ENCODE measurements at places on chromosomes 2 and 18.

DNA sequence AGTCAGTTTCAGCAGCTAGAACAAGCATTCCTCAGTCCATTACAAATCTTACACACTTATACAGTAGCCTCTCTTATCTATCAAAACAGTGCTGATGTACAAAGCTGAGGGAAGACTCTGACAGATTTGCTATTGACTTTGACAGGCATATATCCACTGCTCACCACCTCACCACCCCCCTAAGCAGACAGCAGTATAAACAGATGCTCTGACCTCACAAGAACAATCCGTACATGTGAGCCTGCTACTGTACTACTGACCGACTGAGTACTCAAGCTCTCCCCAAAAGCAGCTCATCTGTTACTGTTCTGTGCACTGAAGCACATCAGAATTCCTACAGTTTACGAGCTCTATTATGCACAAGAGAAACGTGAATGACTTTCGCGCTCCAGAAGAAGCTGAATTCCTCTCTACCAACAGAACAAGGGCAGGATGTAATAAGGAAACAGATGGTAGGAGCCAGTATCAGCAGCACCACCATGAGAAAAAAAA, 95.6 kb upstream of the PDE1A start:
- peak; percentile 61 for DNase-seq

GRCh38 chr2:176187899-176188773, at the start of gene HOXD1:
Gene HOXD1 (plus strand): TSS chr2:176188668. CDS start chr2:176188802, 134 bp downstream.
- DNase-seq = no peak

- DNase-seq = no peak
Measured at GRCh38 chr2:157433394-157433793, 10.5 kb downstream of the CYTIP start.

DNA sequence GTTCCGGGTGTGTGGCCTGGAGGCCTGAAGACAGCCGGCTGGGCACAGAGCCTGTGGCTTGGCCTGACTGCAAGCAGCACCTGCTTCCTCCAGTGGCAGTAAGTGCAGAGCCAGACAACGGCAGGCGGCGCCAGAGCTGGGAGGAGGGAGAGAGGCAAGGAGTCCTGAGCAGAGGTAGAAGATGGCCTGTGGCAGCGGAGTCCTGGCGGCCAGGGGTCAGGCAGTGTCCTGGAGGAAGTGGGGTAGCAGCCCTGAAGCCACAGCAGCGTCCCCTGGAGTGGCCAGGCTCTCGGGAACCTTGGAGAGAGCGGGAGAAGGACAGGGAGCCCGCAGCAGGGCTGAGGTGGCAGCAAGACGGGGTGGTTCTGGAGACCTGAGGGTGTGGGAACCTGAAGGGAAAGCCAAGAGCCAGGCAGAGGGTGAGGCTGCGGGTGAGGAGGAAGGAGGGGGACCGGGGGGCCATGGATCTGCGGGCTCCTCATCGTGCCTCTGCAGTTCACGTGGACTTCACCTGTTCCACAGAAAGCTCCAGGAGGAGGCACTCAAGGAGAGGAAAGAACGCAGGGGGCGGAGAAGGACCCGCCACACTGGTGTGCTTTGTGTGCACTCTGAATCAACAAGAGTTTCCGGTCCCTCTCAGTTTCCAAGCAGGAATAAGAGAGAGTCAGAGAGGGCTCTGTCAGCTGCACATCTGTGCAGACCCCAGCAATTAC, 85.9 kb downstream of the USP40 start:
- peak; percentile 43 for DNase-seq

DNA sequence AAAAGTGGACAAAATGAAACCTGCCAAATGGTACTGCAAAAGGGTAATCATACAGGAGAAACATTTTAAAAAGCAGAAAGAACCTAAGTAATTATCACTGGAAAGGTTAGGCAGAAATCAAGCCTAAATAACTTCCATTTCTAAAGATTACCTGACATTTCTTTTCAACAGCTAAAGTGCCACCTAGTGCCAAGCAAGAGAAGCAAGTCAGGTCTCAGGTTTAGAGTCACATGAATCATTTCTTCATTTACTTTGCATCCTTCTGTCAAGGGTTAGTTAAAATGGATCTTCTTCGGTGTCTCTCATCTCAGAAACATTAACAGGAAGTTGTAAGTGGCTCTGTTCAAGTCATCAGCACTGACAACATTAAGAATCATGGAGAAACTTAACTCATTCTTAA, 90.3 kb downstream of the AKAIN1 start:
- DNase-seq = no peak

DNA sequence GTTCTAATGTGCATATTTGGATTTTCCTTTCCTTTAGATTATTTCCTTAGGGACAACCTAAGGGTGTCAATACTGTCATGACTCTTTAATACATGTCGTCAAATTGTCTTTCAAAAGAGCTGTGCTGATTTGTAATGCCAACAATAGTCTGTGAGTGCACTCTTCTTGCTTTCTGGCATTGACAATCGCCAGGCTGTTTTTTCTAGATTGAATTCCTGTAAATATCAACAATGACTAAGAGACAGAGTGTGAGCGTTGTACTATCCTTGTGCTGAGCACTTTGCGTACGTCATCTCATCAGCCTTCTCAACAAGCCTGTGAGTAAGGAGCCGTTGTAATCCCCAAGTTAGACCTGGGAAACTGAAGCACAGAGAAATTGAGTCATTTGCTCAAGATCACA, 96.0 kb downstream of the ACOXL start:
- no peak for DNase-seq

DNA sequence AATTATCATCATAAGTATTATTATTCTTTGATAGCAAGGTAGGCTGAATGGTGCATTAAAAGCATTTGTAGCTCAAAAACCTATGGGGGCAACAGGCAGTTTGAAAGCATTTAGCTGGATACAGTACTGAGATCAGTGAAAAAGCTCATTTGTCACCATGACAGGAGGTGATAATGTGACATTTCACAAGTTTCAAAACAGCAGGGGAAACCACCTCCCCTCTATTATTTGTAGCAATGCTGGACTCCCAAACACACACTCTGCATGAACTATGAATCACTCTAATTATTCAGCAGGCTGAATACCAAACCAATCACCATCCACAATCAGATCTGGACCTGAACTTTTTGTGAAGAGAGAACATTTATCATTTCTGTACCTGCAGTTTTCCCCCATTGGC, 63.4 kb downstream of the MYO5B start:
- DNase-seq = no peak

DNA sequence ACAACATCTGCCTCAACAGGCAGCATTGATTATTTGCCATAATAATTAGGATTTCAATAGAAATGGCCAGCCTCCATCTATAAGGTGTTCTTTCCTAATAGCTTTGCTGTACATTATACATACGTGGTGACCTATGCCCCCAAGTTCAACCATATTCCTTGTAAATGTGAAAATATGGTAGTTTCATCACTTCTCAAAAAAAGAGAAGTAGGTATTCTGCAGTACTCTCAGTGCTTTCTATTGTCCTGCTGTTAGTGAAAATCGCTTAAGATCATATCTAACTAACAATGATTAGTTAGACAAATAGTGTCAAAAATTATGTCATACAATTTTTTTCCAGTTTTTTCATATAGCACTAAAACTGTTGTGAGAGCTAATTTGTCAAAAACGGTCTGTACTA, 79.6 kb downstream of the SLC4A10 start:
- DNase-seq = no peak

DNA sequence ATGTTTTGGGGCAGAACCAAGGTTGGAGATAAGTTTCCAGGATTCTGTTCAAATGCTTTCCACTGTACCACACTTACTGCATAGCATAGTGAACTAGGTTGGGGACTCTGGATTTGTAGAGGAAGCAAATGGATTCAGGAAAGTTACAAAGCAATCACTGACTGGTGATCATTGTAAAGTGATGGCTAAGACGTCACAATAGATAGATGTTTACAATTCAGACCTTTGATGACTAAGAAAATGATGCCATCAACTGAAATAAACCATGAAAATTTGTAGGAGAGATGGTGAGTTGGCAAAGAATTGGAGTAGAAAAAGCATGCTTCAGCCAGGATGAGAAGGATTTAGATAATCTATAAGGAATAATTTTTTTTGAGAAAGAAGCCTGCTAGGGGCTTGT, 178.0 kb downstream of the UBE2E3 start:
- no peak for DNase-seq

- no peak for DNase-seq
Measured at GRCh38 chr2:110980339-110981062, 140.2 kb upstream of the BCL2L11 start.

DNA sequence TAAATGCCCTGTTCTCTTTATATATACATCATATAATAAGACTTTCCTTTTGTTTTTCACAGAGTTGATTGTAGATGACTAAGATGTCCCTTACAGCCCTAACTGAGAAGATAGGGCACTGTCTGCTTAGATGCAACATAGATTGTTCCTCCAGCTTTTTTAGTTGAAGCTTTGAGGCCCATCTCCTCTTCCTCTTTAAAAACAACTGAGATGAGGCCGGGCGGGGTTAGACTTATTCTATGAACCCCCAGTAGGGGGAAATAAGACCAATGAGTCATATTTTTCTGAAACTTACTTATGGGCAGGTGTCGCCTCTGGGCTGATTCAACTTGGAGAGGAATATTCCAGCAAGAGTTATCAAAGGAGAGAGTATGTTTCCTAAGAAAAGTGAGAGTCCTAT, 84.6 kb downstream of the FBXO15 start:
- no peak for DNase-seq

DNA sequence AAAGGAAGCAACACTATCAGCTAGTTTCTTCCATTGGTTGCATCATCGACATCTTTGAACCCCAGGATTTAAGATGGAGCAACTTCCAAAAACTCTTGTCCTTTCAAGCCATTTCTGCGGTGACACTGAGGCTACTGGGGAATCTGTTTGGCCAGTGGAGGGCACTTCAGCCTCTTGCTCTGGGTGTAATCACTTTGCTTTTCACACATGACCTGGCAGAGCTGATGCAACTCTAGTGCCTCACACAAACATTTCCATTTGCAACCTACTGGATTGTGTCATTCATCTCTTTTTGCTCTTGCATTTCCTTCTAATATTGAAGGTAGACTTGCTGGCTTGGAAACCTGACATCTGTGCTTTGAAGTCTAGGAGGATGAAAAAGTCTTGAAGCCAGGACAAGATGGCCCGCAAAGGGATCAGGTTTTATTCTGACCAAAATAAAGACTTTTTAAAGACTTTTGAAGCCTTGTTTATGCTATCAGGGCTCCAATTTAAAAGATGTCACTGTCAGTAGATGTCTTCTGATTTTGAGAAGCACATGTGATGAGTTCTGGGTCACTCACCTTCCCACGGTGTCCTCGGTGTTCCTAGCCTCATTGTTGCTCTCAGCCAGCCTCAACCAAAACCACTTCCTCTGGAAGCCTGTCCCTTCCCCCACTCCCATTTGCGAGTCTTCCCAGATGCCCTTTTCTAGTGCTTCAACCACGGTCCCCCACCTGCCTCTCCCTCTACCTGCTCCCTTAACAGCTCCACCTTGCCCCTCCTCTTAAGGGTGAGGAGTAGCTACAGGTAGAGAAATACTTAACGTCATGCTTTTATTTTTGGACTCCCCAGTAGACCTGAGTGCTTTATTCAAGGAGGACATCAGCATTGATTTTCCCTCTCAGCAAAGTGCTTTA, 69.7 kb upstream of the KCNE4 start:
- peak; percentile 85 for DNase-seq

- peak; percentile 100 for DNase-seq
Measured at GRCh38 chr2:227817850-227818674, 4.4 kb downstream of the CCL20 start.

GRCh38 chr2:119377993-119378345, 11.2 kb downstream of the DBI start:
- no peak for DNase-seq

- no peak for DNase-seq
Measured at GRCh38 chr2:223433461-223433860, 168.7 kb downstream of the SCG2 start.

GRCh38 chr18:12703664-12704063, 822 bp downstream of the PSMG2 start:
- peak; percentile 15 for DNase-seq

- DNase-seq = no peak
Measured at GRCh38 chr2:31129375-31130171, 8.7 kb downstream of the GALNT14 start.

GRCh38 chr2:39511219-39511604, 74.1 kb upstream of the MAP4K3 start:
- no peak for DNase-seq

DNA sequence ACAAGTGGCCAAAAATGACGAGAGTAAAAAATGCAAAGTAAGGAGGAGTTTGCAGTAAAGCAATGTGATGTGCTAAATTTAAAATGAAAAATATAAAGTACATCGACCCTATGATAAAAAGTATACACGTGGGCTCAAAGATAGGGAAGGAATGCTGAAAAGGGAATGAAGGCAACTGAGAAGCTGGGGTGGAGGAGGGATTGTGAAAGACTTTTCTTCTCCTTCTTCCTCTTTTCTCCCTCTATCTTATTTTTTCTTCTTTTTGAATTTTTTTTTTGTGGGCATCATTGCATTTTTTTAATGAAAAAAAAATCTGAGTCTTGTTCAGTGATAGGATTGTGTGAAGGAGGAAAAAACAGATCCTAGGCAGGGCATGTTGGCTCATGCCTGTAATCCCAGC, 57.6 kb upstream of the STK17B start:
- DNase-seq = no peak

Measured in astrocyte of the spinal cord (primary cell).